ENCODE measurements at places on chromosomes 12 and 14. TPM values are rescaled to one million over a fixed set of nuclear protein-coding genes. Genes with fewer than 3 reads are reported as not detected.

FGD4 gene
- 0.17 TPM for total RNA-seq

NRXN3 gene
- total RNA-seq, result not detected

SPRING1 gene
- total RNA-seq, result 14.8 TPM

DAO gene
- not detected for total RNA-seq

KLHL33 gene
- 0.07 TPM for total RNA-seq

SUPT16H gene
- total RNA-seq, result 164 TPM

RFLNA gene
- not detected for total RNA-seq

TMEM233 gene
- not detected for total RNA-seq

CIROP gene
- total RNA-seq, result not detected

SIX4 gene
- total RNA-seq, result not detected

SERPINA12 gene
- total RNA-seq, result not detected

SRRM4 gene
- not detected for total RNA-seq

GPR137C gene
- 0.07 TPM for total RNA-seq

AQP5 gene
- not detected for total RNA-seq

C1R gene
- total RNA-seq, result 1.4 TPM

RTN1 gene
- total RNA-seq, result not detected

GYS2 gene
- total RNA-seq, result not detected

PLCZ1 gene
- total RNA-seq, result not detected

EID3 gene
- 3.4 TPM for total RNA-seq

PARP11 gene
- 19.9 TPM for total RNA-seq

CRACR2A gene
- total RNA-seq, result 20.7 TPM

KRT79 gene
- total RNA-seq, result not detected

GPR65 gene
- total RNA-seq, result 10.4 TPM

BBOF1 gene
- 1.3 TPM for total RNA-seq

IQSEC3 gene
- total RNA-seq, result 1.0 TPM

BCAT1 gene
- 16.7 TPM for total RNA-seq

CLEC12A gene
- not detected for total RNA-seq

FAR2 gene
- 2.2 TPM for total RNA-seq

CTDSP2 gene
- 94.6 TPM for total RNA-seq

RTL1 gene
- total RNA-seq, result not detected

PPP1R3E gene
- 15.8 TPM for total RNA-seq

BIN2 gene
- 33.8 TPM for total RNA-seq

TBX3 gene
- not detected for total RNA-seq

FGF6 gene
- not detected for total RNA-seq

CPNE8 gene
- 3.5 TPM for total RNA-seq

CD27 gene
- total RNA-seq, result 48.1 TPM

A2M gene
- not detected for total RNA-seq

REM2 gene
- 0.69 TPM for total RNA-seq

NPFF gene
- total RNA-seq, result not detected

GABARAPL1 gene
- total RNA-seq, result 3.3 TPM

PLA2G1B gene
- total RNA-seq, result not detected

VWF gene
- not detected for total RNA-seq

SLC5A8 gene
- total RNA-seq, result not detected

STYK1 gene
- not detected for total RNA-seq

GPATCH2L gene
- 40.0 TPM for total RNA-seq

GLT8D2 gene
- not detected for total RNA-seq

FAM90A1 gene
- total RNA-seq, result 0.30 TPM

OVCH1 gene
- total RNA-seq, result not detected

NDRG2 gene
- 8.4 TPM for total RNA-seq

ANO2 gene
- not detected for total RNA-seq

KDM5A gene
- total RNA-seq, result 59.0 TPM

ZCCHC8 gene
- 25.9 TPM for total RNA-seq

C1RL gene
- 10.3 TPM for total RNA-seq

KERA gene
- total RNA-seq, result not detected

CAPRIN2 gene
- 10.3 TPM for total RNA-seq
